B cell (primary cell): ENCODE measurements at places on chromosomes 13 and 19.

GRCh38 chr13:53144826-53145225 is 116.2 kb downstream of the OLFM4 start:
- DNase-seq: no peak

DNA sequence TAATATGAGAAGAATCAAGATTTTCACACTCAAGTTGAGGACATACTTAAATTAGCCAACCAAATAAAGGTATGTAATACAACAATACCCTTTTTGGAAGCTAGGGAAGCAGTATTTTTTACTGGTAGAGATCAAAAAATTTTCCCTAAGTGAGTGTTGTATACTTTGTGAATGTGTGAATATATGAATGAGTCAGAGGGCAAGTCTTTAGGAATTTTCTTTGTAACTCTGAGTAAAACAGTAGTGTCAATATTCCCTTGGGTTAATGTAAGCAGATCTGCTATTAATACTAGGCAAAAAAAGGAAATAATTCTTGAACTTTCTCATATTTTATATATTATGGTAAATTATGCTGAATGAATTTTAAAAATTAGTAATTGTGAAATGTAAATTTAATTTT is 1161.8 kb upstream of the MIR17HG start:
- DNase-seq: no peak

GRCh38 chr13:28058866-28059613 is 41.3 kb downstream of the FLT3 start:
- peak; percentile 38 for DNase-seq

DNA sequence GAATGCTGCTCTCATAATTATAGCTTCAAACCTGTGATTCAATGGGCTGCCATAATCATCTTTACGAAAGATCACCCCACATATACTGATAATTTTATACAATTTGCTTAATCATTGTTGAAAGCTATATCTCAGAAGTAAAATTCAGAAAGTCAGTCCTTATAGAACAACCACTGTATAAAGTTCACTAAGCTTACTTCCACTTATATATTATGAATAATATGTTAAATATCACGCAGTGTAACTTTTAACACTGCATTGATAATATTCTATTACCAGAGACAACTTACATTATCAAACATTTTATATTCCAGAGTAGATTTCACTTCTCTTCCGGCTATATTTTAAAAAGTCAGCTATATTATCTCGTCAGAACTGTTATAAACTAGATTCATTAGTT is 550.1 kb upstream of the PCDH20 start:
- no peak for DNase-seq

DNA sequence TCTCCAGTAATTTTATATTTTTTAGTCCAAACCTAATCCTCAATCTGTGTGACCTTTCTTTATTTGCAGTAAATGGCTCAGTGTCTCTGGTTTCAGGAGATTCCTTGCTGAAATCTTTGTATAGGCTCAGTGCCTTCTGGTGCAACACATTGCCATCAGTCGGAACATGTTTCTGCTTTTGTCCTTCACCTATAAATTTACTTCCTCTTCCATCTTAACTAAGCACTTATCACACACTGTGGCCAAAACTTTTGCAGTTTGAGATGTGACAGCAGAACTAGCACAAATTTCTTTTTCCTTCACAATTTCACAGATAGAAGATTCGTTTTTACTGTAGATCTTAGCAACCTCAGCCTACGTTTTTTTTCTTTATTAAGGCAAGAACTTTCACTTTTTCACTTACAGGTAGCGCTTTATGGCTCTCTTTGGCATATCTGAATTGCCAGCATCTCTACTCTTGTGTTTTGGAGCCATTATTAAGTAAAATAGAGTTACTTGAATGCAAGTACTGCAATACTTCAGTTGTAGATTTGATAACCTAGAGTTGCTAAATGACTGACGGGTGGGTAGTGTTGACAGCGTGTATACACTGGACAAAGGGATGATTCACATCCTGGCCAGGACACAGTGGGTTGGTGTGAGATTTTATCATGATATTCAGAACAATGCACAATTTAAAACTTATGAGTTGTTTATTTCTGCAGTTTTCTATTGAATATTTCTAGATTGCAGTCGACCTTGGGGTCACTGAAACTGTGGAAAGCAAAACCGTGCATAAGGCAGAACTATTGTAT is 44.3 kb downstream of the NDFIP2 start:
- DNase-seq: peak; percentile 5

DNA sequence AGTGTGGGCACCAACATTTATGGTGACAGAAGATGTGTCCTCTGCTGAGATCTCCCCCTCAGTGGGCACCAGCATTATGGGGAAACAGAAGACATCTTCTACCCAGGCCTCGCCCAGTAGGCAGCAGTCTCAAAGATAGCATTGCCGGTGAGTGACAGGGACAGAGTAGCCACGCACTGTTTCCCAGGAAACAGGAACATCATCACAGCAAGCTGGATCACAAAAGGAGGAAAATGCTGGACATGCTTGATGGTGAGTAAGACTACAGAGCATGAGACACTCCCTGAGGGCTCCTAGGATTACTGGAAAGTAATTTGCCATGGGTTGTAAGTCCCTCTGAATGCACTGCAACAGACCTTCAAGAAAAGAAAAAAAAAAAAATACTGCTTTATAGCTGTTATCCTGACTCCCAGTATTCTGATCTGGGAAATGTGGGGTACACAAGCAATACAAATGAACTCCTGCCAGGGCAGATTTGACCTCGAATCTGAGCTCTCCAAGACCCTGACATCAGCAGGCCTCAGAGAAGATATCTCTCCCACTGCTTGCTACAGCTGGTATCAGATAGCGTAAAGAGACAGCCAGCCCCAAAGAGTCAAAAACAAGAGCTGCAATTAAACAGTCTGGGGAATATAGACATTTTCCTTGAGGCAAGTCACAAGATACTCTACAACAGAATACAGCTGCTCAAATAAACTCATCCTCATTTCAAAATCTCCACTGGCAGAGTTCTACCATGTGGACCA is 180.4 kb downstream of the RBM26 start:
- DNase-seq: no peak

GRCh38 chr13:79442221-79442620 is 36.2 kb upstream of the RBM26 start:
- no peak for DNase-seq

DNA sequence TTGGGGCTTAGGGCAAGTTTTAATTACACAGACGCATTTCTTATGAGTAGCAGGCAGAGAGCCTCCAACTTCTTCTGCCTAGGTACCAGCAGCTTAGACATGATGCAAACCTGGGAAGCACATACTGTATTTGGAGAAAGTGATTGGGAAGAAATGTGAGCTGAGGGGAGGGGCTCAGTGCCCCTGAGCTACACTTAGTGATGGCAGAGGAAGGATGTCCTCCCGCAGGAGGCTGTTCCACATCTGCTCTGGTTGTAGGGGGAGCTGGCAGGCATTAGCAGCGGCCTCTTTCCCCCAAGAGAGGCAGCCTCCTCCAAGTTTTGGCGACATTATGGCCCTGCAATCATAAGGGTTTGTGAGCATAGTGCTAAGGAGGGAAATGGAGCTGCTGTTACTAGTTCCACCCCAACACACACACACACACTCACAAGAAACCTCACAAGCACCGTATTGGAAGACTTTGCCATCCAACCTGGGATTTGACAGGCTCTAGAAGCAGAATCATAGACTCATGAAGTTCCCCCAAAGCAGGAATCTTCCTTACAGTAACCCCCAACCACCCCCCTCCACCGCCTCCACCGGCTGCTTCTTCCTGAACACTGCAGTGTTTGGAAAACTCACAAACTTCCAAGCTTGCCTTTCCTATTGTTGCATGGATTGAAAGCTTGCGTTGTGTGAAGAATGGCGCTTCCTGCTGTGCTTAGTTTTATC is 3.3 kb downstream of the ALOX5AP start:
- no peak for DNase-seq

GRCh38 chr13:76942363-76942762 is 5.9 kb upstream of the ACOD1 start:
- DNase-seq: no peak

DNA sequence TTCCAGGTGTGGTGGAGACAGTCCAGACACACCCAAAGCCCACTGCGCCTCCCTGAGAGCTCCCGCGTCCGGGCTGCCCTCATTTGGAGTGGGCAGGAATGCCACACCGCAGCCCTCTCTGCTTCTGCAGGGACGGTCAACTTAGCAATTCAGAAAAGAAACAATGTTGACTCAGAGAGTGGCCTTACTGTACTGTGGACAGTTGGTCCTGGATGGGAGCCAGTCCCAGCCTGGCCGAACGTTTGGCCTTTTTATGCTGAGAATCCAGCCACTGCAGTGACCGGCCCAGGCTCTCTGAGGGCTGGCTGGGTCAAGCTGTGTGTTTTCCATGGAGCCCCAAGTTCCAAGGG is 7.2 kb downstream of the GAS6 start:
- no peak for DNase-seq

DNA sequence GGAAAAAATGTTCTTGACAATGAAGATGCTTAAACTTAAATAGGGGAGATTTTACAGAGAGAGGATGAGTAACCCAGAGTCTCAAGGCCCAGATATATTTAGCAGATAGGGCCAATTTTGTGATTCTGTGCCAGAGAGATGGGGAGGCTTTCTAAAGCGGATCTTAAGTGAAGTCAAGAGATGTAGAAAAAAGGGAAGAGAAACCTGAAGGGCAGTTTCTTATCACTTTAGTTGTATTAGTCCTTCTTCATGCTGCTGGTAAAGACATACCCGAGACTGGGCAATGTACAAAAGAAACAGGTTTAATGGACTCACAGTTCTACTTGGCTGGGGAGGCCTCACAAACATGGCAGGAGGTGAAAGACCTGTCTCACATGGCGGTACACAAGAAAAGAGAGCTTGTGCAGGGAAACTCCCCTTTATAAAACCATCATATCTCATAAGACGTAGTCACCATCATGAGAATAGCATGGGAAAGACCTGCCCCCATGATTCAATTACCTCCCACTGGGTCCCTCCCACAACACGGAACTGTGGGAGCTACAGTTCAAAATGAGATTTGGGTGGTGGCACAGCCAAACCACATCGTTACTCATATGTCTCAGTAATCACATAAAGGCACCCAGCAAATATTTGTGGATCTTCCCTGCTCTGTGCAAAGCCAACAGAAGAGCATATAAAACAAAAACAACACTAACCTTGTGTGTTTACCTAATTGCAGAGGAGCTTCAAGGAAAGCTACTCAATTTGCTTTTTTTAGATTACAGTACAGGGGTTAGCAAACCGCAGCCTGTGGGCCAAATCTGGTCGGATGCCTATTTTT is 102.6 kb upstream of the MYCBP2 start:
- DNase-seq: peak; percentile 79

GRCh38 chr19:46839752-46840497 is 10.7 kb downstream of the AP2S1 start:
- DNase-seq: no peak
